ENCODE measurements at places on chromosomes 1 and 21.
A peak's percentile ranks its signal among the peaks of the same experiment; 100 is the strongest.

DNA sequence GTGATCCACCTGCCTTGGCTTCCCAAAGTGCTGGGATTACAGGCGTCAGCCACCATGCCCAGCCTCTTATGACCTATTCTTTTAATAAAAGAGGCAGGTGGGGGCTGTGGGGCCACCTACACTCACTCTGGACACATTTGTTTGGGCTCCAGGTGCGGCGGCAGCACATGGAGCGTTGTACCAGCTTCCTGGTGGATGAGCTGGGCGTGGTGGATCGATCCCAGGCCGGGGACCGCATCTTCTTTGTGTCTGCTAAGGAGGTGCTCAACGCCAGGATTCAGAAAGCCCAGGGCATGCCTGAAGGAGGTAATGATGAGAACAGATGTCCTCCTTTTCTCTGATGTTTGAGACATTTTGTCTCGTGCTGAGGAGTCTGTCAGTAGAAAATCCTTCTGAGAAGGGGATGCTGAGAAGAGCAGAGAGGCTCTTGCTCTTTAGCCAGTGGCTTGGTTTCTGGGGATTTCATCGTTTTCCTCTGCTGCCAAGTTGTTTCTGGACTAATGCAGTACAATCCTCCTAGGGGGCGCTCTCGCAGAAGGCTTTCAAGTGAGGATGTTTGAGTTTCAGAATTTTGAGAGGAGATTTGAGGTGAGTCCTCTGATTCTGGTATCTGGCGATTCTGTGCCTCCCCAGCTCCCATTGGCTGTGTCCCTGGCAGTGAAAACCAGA is 17.9 kb upstream of the MIIP start:
- peak; percentile 55 for DNase-seq

- no peak for DNase-seq
Observed at GRCh38 chr1:182050481-182051448, 10.7 kb downstream of the ZNF648 start.

DNA sequence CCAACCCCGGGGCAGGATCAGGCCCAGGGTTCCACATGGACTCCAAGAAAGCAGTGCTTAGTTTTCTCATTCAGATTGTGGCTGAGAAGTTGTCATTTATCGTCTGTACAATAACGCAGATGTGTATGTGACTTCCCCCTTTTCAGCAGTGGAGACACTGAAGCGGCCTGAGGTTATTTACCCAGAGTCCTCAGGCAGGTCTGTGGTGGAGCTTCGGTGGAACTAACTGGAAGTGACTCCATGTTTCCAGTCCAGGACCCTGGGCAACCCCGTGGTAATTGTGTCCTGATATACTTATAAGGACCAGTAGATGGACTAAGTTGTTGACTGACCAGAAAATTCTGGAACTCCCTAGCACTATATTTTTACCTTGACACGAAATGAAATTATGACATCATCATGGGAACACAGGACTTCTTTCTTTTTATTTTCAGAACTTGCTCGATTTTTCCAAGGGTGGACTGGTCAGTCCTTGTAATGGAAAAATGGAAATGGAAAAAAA is 1.0 kb upstream of the IER5 start:
- DNase-seq: no peak

- no peak for DNase-seq
Observed at GRCh38 chr1:202568410-202568809, 141.8 kb downstream of the SYT2 start.

- no peak for DNase-seq
Observed at GRCh38 chr1:118388301-118388959, 203.4 kb upstream of the SPAG17 start.

DNA sequence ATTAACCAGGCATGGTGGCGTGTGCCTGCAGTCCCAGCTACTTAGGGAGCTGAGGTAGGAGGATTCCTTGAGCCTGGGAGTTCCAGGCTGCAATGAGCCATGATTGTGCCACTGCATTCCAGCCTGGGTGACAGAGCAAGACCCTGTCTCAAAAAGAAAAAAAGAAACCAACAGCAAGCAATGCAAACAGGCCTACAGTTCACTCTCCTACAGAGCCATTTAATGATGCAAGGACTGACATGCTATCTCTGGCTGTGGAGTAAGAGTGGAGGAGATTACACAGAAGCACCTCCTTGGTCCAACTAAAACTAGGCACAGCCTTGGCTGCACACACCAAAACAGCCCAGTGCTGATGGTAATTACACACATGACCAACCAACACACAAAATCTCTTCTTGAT is 127.5 kb upstream of the SOD1 start:
- no peak for DNase-seq

GRCh38 chr1:108634521-108634920 is 26.4 kb downstream of the HENMT1 start:
- DNase-seq: no peak

DNA sequence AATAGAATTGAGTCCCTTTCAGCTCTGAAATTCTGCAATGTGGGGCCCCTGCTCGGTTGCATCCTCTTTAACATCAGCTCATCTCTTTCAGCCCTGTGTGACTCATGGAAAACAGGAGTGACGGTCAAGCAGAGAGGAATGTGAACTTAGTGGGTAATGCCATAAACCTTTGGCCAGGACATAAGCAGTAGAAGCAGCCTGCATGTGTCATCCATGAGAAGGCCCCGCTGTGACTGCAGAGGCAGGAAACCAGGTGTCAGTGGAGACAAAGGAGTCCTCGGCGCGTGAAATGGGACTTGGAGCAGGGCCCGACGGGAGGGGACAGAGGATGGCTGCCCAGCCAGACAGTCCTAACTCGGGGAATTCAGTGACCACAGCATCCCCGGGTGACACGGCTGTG is 21.1 kb upstream of the EPHB2 start:
- DNase-seq: peak; percentile 11

DNA sequence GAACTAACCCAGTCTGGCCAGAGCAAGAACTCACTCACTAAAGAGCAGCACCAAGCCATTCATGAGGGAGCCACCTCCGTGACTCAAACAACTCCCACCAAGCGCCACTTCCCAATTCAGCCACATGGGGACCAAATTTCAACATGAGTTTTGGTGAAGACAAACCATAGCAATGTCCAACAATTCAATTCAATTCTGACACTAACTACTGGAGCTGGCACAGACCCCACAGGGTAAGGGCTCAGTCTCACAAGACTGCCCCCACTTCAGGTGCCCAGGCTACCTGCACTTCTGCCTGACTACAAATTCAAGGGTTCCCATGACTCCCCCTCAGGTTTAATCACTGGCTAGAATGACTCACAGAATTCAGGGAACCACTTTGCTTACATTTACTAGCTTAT is 48.8 kb upstream of the RAP1A start:
- DNase-seq: no peak

GRCh38 chr1:169217636-169218035 is 111.1 kb downstream of the ATP1B1 start:
- DNase-seq: no peak

DNA sequence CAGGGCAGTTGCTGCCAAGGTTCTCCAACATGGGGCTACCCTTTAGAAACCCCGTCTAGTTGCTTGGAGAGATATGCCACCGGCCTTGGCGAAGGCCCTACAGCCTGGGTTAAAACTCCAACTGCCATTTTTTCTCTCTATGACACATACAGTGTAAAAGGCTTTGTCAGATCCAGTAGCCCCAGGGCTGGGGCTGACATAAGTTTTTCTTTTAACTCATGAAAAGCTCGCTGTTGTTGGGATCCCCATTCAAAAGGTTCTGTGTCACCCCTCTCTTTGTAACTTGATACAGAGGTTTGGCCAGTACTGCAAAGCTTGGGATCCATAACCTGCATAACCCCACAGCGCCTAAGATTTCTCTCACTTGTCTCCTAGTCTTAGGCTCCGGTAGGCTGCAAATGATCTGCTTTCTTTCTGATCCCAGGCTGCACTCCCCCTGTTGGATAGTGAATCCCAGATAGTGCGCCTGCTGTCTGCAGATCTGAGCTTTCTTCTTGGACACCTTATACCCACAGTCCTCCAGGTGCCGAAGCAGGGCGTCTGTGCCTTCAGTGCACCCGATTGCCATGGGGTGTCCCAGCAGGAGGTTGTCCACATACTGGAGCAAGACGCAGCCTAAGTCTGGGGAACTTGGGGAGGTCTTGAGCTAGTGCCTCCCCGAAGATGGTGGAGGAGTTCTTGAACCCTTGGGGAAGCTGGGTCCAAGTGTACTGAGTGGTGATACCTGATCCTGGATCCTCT is 406.2 kb downstream of the TGFB2 start:
- no peak for DNase-seq

DNA sequence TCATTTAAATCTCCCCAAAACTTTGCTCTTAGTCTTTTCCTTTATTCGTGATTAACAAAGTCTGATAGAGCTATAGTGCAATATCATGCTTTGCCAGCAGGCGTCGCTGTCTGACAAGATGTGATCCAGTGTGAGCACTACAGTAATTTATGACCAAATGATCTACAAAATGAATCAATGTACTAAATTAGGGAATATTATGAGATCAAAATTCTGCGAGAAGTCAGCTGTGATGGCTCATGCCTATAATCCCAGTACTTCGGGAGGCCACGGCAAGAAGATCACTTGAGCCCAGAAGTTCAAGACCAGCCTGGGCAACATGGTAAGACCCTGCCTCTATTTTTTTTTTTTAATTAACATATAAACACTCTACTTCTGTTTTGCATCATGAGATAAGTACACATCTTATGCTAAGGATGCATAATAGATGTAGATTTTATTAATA is 3.6 kb upstream of the SPSB1 start:
- no peak for DNase-seq

DNA sequence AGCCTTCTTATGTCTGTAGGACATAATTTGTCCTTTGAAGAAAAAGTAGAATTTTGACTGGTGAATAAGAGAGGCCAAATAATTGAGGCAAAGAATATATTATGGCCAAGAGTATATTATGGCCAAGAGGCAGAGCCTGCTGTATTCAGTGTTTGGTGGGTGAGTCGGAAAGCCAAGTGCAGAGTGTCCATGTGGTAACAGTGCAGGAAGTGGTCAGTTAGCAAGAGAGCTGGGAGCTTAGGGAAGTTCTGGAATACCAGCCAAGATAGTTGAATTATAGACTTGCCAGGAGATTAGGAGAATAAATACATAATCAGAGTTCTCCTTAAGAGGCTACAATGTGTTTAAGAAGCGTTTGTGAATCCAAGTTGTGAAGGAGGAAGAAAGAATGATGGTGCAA is 131.5 kb upstream of the LMO4 start:
- no peak for DNase-seq

DNA sequence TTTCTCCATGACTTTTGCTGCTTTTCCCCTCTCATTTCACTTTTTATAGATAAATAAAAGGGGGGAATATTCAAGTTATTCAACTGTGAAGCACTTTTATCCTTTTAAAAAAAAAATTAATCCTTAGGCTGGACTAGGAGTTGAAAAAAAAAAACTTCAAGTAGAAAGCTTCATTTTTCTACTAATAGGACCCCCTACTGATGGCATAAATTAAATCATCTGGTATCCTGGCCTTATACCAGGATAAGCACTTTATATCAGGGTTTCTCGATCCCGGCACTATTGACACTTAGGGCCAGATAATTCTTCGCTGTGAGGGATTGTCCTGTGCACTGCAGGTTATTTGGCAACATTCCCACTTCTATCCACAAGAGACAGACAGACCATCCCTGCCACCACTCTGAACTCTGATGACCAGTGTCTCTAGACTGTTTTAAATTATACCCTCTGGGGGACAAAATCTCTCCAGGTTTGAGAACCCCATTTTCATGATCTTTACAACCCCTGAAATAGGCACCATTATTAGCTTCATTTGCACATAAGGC is 17.6 kb downstream of the USP33 start:
- no peak for DNase-seq

- DNase-seq: peak; percentile 11
Observed at GRCh38 chr1:77948841-77949424, 29.9 kb downstream of the FUBP1 start.

- DNase-seq: no peak
Observed at GRCh38 chr1:239392271-239392670, 5.9 kb downstream of the CHRM3 start.

- no peak for DNase-seq
Observed at GRCh38 chr1:232726048-232726779, 79.0 kb upstream of the MAP10 start.

DNA sequence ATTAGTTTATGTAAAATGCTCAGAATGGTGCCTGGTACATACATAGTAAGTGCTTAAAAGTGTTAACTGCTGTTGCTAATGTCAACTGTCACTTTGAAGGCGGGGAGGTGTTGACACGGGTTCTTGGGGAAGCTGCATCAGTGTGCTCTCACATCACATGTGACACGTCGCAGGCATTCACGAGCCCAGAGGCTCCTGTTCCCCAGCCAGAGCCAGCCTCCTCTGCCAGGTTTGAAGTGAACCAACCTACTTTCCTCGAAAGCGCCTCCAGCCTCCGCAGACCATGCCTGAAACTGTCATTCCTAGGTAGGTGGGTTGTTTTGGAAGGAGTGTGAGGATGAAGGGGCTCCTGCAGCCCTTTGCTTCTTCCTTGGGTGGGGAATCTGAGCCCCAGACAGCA is 13.8 kb downstream of the GALNT2 start:
- no peak for DNase-seq

DNA sequence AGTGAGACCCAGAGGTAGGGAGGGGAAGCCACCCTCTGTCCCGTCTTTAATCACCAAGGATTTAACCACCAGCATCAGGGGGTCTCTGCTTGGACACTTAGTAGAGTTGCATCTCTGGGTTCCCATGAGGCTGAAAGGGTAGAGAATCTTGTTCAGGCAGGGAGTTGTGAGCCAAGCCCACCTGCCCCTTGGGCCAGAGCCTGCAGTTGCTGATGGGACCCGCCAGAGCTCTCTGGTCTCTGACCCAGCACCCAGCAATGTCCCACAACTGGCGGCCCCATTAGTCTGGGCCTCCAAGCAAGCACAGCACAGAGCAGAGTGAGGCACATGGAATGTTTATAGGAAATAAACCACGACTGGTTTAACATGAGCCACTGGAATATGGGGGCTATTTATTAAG is 166.3 kb downstream of the TRIM33 start:
- no peak for DNase-seq

DNA sequence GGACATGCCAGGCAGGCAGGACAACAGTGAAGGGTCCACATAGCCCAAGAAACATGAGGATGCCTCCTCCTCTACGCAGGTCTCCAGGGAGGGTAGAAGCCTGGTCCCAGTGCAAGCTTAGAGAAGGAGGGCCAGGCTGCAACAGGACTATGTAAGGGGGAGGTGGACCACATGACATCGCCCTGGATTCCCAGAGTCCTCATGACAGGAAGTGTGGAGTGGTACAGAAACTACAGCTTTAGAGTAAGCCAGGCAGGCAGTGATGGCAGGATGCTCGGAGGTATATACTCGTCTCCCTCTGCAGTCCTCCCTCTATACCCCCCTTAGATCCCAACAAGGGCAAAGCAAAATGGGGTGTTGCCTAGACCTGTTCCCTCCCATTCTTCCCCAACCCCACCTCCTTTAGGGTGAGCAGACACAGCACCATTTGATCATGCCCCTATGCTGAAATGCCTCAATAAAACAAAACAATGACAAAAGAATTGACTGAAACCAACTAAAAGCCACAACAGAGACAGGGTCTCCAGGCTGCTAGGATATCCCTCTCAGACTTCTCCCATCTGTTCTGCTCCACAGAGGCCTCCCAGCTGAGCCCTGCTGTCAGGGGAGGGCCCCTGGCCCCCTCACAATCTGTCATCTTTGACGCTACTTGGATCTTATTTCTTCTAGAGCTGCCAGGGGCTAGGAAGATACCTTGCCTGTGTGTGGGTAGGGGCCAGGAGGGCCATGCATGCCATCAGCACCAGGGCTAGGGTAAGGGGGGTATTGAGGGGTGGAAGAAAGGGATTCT is 13.1 kb downstream of the FAM78B start:
- DNase-seq: no peak

GRCh38 chr1:210750468-210750867 is 383.5 kb downstream of the KCNH1 start:
- DNase-seq: no peak
